ENCODE measurements at places on chromosomes 7 and 10.

DNA sequence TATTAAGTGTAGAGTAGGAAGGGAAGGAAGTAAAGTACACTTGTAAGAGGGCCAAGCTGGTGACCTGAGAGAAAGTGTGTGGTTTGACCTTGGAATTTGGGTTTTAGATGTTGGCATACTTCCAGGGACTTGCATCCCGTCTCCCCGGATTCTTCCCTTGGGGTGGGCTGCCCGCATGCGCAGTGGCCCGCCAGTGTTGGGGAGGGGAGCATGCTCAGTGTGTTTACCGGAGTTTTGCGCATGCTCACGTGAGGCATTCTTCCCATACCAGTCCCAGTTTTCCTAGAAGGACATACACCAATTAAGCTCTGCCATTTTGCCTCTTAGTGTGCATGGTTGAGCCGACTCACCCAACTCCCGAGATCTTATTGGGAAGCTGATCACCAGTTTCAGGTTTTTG, 9.4 kb downstream of the PDSS1 start:
- no peak for DNase-seq

DNA sequence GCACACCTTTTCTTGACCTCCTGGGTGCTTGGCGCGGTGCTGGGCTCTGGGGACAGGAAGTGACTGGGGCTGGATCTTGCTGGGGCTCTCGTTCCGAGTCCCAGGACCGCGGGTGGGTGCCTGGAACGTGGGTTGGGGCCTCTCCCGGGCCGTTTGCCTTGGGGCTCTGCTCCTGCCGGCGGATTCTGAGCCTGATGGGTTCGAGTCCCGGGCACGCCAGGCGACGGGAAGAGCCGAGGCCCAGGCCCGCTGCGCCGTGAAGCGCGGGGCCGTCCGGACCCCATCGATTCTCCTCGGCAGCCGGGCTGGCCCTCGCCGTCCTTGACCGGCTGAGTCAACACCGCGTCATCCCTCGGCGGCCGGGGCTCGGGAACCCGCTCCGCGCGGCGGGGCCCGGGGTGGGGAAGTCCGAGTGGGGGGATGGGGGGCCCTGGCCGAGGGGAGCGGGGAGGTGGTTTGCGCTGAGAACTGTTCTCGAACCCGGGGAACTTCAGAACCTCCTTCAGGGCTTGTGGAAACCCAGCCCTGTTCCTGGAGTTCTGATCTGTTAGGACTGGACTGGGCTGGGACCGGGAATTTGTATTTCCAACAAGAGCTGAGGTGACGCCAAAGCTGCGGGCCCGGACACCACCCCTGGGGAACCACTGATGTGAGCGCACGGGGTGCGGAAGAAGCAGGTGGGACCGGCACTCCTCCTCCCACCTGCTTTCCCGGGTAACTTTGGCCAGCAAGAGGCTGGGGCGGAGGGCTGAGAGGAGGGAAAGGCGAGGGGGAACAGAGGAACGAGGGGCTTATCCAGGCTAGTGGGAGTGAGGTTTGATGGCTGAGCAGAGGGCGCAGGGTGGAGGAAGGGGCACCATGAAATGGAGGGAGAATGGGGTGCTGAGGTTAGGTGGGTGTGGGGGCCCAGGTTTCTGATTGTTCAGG, 6.2 kb downstream of the HHEX start:
- DNase-seq: no peak

DNA sequence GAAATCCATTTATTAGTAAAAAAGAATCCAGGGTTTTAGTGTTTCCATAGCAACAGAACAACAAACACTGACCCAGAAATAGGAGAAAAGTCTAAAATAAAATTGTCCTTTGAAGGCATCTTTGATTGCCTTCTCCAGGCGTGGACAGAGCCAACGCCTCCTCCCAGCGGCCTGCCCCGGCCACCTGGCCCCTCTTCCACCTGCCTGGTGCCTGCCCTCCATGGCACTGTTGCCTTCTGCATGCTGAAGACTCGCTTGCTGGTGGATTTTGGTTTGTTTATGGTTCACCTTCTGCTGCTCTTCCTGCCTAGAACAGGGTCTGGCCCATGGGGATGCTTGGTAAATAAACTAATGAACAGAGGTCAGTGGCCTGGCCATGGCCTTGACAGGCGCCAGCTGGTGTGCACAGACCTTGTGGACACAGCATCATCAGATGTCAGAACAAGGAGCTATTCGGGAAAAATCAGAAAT, 107.4 kb downstream of the DYNC2I1 start:
- DNase-seq: no peak

GRCh38 chr7:69883399-69883891, 285.2 kb downstream of the AUTS2 start:
- DNase-seq: no peak

- DNase-seq: no peak
These were observed 49.0 kb downstream of the PIK3CG start for GRCh38 chr7:106914018-106914607.
